Stimulated activated CD8-positive, alpha-beta memory T cell treated with anti-CD3 and anti-CD28 coated beads, Interleukin-4, amount 100 ng/mL, for 24 hours (primary cell): ENCODE measurements at places on chromosomes 13 and 19.
A peak's percentile ranks its signal among the peaks of the same experiment; 100 is the strongest.

DNA sequence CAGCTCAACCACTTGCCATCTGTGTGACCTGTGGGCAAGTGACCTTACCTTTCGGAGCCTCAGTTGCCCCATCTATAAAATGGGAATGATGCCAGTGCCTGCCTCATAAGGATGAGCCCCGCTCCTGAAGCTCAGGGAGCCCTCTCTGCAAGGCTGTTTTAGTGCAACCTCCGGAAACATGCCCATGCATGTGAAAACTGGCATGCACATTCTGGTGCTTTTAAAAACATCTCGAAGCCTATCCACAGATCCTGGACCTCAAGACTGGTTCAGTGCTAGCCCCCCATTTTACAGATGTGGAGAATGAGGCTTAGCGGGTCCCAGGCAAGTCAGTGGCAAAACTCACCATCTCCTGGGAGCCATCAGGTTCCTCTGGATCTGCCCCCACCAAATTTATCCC lies 5.6 kb downstream of the CADM4 start:
- DNase-seq: no peak

GRCh38 chr19:44782729-44783128 lies 5.0 kb downstream of the CBLC start:
- DNase-seq: no peak

- DNase-seq: no peak
Observed at GRCh38 chr19:58582985-58583384, 9.8 kb upstream of the MZF1 start.

- DNase-seq: no peak
Observed at GRCh38 chr19:38060331-38060730, 153.3 kb downstream of the SIPA1L3 start.

DNA sequence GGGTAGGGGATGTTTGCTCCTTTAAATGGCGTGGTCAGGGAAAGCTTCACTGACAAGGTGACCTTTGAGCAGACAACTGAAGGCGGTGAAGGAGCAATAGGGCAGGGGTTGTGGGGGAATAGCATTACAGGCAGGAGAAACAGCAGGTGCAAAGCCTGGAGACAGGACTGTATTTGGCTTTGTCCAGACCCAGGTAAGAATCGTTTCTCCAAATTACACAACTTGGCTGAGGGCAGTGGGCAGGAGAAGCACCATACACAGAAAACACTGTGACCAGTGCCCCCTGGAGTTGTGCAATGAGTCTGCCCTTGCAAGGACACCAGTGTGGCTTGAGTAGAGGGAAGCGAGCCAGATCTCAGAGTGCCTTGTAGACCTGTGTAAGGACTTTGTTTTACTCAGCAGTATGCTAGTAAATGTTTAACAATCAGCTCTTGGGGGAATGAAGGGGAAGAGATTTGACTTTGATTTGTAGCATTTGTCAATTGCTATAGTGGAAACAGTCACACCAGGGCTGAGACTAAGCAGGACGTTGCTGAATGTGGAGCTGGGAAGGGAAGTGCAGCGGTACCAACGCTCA lies 360.0 kb downstream of the DCT start:
- DNase-seq: no peak

- DNase-seq: no peak
Observed at GRCh38 chr19:2341244-2341751, 12.8 kb downstream of the SPPL2B start.

- DNase-seq: no peak
Observed at GRCh38 chr13:79966059-79966458, 374.9 kb downstream of the SPRY2 start.

- DNase-seq: no peak
Observed at GRCh38 chr19:8631425-8631819, 989 bp downstream of the NFILZ start.

DNA sequence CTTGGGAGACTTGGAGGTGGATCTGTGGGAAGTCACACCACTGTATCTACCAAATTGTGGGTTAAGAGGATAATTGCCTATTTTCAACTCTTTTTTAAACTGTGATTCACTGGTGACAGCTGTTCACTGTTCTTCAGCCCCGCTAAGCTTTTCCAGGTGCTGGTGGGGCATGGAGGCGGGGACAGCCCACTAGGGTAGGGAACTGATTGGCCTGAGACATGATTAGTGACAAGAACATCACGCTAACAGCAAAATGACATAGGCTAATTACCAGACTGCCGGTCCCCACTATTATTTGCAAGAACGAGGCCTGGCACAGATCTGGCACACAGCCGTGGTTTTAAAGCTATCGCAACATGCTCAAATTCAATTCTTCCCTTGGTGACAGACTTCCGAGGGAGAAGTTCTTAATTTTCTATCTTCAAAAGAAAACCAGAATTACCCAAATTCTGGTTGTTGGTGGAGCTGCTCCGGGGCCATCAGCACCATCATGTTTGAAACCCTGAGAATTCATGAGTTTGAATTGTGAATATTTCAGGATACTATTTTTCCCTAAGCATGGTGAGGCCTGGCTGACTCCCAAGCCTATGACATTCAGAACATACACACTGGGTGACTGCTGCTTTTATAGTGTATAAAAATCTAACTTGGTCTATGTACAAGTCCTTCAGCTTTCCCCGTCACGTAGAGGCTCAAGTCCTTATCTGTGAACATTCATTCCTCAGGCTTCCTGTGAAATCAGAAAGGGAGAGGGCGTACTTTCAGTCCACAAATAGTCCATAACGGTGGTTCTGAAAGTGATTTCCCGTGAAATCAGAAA lies 17.9 kb downstream of the DOCK9 start:
- DNase-seq: no peak

- no peak for DNase-seq
Observed at GRCh38 chr13:98176777-98177608, at the start of gene RNF113B. TSS of gene RNF113B (minus strand) at chr13:98177269. CDS start at chr13:98177236, 33 bp downstream.

GRCh38 chr13:110887597-110888333 lies 27.1 kb downstream of the ANKRD10 start:
- DNase-seq: no peak

DNA sequence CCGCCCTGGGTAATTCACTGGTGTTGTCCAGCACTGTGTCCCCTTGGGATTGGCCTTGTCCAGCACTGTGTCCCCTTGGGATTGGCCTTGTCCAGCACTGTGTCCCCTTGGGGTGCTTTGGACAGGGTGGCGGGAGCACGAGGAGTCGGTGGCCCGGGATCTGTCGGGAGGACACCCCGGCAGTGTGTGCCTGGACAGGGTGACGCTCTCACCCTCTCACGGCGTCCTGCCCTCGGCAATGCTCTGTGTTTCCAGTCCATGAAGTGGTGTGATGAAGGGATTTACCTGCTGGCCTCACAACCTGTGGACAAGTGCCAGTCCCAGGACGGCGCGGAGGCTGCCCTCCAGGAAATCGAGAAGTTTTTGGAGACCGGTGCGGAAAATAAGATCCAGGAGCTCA lies 29.9 kb upstream of the F7 start:
- no peak for DNase-seq

GRCh38 chr13:23956106-23956505 lies 58.8 kb upstream of the C1QTNF9B start:
- no peak for DNase-seq

DNA sequence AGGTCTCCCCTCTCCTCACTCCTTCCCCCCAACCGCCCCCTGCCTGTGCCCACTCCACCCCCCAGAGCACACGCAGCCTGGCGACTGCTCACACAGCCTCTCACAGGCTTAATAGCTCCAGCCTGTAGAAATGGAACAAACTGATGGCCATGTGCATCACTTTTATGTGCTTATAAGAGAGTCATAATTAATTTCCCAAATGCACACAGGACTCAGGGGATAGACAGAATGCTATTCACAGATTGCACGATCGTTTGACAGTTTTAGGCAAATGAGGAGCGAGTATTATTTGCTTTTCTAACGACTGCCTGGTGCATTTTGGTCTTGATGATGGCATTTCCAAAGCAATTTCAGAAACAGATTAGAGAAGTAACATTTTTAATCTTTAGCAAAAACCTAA lies 97.7 kb upstream of the VSTM2B start:
- DNase-seq: no peak

DNA sequence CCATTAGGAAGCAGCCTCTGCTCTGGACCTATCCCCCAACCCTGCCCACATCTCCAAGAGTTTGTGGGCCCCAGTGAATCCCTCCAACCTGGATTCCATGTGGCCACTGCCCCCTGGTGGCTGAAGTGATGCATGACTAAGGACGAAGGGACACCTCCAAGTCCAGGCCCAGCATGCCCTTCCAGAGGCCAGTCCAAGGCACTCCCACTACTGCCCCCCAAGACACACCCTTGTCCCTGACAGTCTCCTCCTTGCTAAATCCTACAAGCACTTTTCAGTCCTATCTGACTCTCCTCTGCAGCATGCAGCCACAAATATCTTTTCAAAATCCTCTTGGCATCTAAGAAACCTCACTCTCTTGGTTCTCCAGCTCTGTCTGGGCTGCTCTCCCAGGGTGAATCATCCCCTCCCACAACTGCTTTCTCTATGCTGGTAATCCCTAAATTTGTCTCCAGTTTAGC lies 33.0 kb downstream of the DEDD2 start:
- DNase-seq: peak; percentile 57

GRCh38 chr13:80312967-80313366 lies 28.0 kb downstream of the SPRY2 start:
- DNase-seq: no peak

DNA sequence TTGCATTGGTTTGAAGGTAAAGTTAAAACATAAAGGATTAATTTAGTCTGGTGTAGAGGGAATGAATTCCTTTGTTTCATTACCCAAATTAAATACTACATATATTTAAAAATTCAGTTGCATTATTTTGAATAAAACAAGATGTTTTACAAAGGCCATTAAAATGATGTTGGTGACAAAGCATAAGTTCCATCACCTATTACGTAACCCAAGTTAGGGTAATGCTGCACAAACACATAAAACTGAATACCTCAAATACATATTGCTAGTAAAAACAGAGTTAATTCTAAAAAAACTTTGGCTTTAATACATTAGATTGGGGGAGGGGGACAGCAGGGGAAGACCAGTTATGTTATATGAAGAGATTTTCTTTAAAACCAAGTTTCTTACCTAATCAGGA lies 80.3 kb downstream of the SERP2 start:
- no peak for DNase-seq

- DNase-seq: no peak
Observed at GRCh38 chr19:4508698-4509097, 9.6 kb downstream of the PLIN4 start.

- DNase-seq: no peak
Observed at GRCh38 chr13:25691654-25692053, 319.9 kb downstream of the ATP8A2 start.

GRCh38 chr19:17027535-17027975 lies 945 bp upstream of the CPAMD8 start:
- DNase-seq: no peak

GRCh38 chr13:110261166-110262081 lies 45.5 kb downstream of the COL4A1 start:
- DNase-seq: no peak

DNA sequence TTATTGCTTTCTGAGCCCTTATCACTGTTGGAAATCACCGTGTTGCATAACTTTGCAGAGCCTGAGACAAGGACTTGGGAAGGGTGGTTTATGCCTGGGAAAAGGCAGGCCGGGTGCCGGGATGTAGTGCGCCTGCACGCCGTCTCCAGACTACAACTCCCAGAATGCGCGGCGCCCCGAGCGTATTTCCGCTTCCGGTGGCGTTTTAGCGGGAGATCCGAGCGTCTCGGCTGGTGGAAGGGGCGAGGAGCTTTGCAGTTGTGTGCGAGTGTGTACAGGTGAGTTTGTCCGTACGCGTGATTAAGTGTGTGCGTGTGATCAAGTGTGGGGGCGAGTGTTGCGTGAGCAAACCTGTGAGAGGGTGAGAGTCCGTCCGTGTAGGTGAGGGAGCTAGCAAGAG lies 75.4 kb downstream of the PEG3 start:
- DNase-seq: no peak

- no peak for DNase-seq
Observed at GRCh38 chr13:49395451-49395865, 48.4 kb downstream of the CAB39L start.

DNA sequence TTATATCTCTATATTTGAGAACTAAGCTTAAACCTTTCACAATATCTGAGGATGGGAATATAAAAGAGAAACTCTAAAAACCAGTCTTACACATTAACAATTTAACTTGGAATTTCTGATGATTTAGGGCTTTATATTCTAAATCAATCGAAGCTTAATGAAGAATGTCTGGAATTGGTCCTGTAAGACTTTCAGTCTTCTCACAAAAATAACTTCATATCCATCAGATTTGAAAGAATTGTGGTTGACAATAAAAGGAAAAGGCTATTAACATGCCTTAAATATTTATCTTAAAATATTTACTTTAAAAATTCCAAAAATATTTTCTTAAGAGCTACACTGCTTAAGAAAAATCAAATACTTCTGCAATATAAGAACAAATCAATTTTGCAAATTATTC lies 27.3 kb downstream of the MYCBP2 start:
- DNase-seq: no peak

- no peak for DNase-seq
Observed at GRCh38 chr13:101514695-101515275, 62.3 kb downstream of the ITGBL1 start.

DNA sequence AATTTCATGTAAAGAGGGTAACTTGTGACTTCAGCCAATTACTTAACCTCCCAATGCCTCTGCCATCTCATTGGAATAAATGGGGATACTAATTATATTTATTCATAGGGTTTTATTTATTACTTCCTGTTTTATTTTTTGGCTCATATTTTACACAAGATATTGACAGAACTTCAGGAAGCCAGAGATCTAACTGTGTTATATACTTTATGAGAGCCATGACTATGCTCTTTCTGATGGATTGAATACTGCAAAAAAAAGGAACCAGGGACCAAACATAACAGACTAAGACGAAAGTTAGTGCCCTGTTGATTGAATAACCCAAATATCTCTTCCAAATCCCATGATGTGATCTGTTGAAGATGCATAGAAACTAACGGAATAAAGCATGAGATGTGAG lies 243.3 kb upstream of the STARD13 start:
- DNase-seq: no peak

DNA sequence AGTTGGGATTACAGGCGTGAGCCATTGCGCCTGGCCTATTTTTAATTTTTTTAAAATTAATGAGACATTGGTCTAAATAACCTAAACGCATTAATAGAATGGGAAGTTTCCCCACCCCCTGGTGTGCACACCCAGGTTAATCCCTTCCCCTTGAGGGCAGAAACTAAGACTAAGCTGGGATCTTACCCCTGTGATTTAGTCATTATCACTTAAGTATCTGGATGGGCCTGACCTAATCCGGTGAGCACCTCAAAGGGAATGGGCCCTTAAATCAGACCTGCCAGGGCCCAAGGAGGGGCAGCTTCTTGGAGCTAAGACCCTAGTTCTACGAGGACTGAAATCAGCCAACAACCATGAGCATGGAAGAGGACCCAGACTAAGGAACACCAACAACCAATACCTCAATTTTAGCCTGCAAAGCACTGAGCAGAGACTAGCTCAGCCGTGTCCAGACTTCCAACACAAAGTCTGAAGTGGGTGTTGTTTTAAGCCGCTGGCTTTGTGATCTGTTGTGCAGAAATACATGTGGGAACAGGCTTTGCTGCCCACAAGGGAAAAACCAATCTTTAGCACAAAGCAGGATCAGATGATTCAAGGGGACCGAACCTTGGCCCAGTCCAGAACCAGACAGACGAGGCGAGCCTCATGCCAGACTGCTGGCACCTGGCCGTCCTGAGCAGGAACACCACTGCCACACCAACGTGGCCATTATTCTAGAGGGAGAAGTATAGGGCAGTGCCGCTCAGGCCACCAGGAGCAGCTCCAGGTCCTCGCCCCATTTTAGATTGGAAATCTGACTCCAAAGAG lies 7.1 kb downstream of the UBE2S start:
- no peak for DNase-seq
